Lower leg skin (tissue), 4 donors: ENCODE measurements at places on chromosomes 12 and 14.

DNA sequence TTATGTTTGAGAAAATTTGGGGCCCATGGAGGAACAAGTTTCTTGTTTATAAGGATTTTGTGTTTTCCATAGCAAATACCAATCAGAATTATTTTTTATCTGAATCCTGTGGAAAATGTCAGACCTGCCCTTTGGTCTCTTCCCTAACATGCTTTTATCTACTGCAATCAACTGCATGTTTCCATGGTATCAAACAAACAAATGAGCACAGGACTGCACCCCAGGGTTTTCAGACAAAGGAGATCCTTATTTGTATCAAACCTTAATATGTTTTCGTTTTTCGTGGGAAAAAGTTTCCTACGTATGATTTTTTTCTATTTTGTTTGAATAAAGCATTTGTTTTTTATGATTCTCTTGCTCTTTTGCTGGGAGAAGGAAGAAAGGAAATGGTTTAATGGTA is 91.1 kb downstream of the GPR135 start:
- no peak for DNase-seq

GRCh38 chr12:31582155-31582554 is 8.8 kb downstream of the DENND5B start:
- no peak for DNase-seq

DNA sequence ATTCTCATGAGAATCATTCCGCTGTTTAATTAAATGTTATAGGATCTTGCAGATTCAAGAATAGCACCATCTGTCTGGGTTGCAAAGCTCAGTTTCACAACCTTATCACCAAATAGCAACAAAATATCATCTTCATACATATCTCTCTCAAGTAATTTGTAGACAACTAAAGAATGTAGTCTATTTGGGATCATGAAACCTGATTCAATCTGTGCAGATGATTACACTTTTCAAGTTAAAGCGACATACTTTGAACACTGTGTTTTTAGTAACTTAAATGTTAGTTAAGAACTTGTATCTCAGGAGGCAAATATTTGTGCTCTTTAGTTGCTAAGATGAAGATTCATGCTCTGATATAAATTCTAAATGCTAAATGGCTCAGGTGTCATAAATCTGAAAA is 14.8 kb downstream of the MED13L start:
- DNase-seq, result no peak

GRCh38 chr12:122062832-122063693 is 15.5 kb upstream of the MLXIP start:
- no peak for DNase-seq

- no peak for DNase-seq
Measured at GRCh38 chr12:117171499-117172162, 18.6 kb downstream of the FBXO21 start.

- DNase-seq, result no peak
Measured at GRCh38 chr14:100725587-100726387, 905 bp upstream of the DLK1 start.

DNA sequence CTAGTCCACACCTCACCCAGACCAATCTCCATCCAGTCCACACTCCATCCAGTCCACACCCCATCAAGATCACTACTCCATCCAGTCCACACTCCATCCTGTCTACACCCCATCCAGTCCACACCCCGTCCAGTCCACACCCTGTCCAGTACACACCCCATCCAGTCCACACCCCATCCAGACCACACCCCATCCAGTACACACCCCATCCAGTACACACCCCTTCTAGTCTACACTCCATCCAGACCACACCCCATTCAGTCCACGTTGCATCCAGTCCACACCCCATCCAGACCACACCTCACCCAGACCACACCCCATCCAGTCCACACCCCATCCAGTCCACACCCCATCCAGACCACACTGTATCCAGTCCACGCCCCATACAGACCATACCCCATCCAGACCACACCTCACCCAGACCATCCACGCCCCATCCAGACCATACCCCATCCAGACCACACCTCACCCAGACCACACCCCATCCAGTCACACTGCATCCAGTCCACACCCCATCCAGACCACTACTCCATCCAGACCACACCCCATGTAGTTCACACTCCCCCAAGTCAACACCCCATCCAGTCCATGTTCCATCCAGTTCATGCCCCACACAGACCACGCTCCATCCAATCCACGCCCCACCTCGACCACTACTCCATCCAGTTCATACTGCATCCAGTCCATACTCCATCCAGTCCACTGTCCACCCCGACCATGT is 116.6 kb upstream of the RTL1 start:
- DNase-seq, result peak; percentile 23

GRCh38 chr12:68447797-68448260 is 115.7 kb upstream of the MDM1 start:
- no peak for DNase-seq

- no peak for DNase-seq
Measured at GRCh38 chr12:50589650-50590435, 85.1 kb downstream of the DIP2B start.

- DNase-seq, result no peak
Measured at GRCh38 chr12:14960548-14961465, 594 bp downstream of the ARHGDIB start.

DNA sequence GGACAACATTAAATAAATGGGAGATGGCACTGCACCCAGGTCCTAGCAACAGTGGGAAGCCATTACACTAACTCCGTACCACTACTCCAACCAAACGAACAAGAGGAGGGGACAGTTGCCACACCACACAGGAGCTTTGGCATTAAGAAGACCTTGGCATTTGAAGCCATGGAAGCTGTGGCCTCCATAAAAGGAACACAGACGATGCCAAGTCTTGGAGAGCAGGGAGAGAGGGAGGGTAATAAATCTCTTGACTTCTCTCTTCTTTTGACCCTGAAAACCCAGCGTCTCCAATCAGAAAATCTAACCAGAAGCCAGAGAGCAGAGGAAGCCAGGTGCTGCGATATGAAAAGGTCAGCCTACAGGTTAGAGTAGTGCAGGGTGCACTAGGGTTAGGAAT is 338.8 kb upstream of the TMEM132C start:
- no peak for DNase-seq

DNA sequence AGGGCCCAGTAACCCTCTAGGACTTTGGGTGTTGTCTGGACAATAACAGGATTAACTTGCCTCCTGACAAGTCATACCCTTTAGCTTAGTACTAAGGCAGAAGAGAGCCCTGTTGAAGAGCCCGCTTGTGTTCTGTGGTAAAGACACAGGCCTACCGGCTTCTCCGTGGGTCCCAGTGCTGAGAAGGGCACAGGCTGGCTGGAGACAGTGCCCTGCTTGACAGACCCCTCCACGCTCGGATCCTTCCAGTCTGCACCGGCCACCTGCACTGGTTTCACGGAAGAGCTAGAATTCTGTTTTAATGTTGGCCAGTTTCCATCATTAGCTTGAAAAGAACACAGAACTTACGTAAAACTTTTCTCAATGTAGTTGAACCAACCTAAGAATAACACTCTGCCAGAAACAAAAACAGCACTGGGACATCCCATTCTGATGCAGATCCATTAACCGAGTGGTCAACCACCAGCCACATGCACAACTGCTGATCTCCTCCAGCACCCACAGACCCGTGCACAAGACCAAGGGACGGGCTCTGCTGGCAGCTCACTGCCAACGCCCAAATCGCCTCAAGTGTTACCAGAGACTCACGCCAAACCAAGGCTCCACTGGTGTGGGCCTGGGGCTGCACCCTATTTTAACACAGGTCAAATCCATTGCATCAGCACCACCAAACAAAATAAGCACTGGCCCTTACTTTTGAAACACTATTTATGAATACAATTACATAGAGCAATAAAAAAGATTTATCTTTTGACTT is 27.1 kb downstream of the ZFYVE21 start:
- no peak for DNase-seq

GRCh38 chr12:19757317-19757877 is 318.1 kb downstream of the AEBP2 start:
- no peak for DNase-seq

GRCh38 chr14:99679543-99679942 is 4.6 kb upstream of the CYP46A1 start:
- DNase-seq, result no peak

DNA sequence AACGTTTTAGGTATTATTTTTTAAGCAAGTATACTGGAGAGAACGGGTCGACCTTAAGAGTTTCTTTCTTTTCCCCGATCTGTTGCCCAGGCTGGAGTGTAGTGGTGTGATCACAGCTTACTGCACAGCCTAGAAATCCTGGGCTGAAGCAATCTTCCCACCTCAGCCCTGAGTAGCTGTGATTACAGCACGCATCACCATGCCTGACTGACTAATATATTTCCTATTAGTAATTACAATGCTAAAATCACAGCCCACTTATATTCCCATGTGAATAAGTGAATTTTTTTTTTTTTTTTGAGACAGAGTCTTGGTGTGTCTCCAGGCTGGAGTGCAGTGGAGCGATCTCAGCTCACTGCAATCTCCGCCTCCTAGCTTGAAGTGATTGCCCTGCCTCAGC is 50.4 kb downstream of the DICER1 start:
- DNase-seq, result no peak

GRCh38 chr14:32545506-32546210 is 216.6 kb downstream of the AKAP6 start:
- DNase-seq, result no peak

DNA sequence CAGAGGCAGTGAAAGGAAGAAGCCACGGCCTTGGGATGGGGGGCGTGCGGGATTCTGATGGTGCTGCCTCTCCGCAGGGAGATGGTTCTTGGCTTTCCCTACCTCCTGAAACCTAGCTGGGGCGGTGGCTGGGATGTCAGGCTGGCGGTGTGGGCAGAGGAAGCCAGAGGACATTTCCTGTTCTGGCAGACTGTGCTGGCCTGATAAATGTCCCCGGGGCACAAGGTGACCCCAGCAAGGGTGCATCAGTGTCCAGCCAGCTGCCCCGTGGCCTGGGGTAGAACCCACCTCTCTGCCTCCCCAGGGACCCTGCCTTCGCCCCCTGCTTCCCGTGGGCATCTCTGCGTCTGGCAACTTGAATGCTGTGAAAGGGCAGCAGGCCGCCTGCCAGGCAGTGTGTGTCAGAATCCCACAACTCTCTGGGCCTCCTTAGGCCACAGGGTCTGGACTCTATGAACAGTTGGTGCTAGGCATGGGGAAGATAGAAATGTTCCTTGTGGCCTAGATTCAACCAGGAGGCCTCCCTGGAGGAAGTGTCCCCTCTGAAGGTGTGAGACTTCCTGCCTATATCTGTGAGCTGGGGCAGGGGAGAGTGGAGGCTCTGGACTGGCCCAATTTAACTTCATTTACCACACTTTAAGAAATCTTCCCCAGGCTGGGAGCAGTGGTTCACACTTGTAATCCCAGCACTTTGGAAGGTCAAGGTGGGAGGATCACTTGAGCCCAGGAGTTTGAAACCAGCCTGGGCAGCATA is 4.9 kb downstream of the SH2B3 start:
- DNase-seq, result no peak

- no peak for DNase-seq
Measured at GRCh38 chr12:14384783-14385638, 19.5 kb downstream of the ATF7IP start.

- no peak for DNase-seq
Measured at GRCh38 chr12:78600541-78600940, 264.0 kb upstream of the SYT1 start.

DNA sequence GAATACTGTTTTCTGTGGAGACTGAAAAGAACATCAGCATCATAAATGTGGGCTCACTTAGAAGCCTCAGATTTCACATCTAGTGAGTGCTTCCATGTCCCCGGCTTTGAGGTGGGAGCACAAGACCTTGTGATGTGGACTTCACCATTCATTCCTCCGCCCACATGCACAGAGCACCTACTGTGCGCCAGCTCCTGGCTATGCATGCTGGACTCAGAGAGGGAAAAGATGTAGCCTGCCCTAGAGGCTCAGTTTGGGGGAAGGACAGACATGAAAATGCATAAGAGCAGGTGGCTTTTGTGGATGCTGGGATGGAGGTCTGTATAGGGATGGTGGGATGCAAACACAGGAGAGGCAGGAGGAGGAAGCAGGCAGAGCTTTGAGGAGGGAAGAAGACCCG is 65.0 kb downstream of the SERPINA3 start:
- DNase-seq, result no peak

DNA sequence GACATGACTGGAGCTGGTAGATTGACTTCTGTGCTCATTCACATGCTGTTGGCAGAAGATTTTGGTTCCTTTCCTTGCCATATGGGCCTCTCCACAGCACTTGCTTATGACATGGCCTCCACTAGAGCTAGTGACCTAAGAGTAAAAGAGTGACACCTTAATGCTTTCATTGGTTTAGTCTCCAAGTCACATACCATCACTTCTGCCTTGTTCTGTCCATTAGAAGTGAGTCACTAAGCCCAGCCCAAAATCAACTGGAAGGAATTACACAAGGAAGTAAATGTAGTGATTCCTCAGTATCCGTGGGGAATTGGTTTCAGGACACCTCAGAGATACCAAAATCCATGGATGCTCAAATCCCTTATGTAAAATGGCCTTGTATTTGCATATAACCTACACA is 81.3 kb downstream of the PPHLN1 start:
- DNase-seq, result no peak

GRCh38 chr14:20417250-20418186 is 4.2 kb upstream of the TEP1 start:
- no peak for DNase-seq

DNA sequence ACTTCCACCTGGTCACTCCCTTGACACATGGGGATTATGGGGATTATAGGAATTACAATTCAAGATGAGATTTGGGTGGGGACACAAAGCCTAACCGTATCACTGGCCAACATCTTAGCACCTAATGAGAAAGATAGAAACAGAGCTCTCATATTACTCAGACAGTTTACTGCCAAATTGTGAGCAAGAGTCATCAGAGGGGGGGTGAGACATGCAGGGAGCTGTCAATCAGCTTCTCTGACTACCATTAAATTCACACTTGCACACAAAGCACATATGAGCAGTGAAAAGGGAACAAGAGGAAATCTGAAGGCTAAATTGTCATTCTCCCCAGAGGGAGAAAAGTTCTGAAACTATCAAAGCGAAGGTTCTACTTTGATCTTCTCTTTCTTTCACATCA is 78.1 kb upstream of the GRIN2B start:
- no peak for DNase-seq

DNA sequence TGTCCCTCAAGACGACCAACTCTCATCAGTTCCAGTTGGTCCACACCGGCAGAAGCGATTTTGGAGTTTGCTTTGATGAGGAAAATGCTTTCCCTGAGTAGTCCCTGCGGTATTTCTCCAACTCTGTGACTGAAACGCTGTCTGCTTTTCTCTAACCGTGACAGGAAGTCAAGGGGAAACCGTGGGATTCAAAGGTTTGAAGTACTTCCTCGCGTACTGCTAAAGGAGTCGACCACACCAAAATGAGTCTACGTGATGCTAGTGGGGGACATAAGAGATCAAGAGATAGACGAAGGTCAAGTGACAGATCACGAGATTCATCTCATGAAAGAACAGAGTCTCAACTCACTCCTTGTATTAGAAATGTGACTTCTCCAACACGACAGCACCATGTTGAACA is 28.6 kb downstream of the KRT76 start:
- DNase-seq, result no peak

- no peak for DNase-seq
Measured at GRCh38 chr12:119373001-119373400, 38.5 kb downstream of the CCDC60 start.

GRCh38 chr12:115413626-115414025 is 729.7 kb upstream of the TBX3 start:
- DNase-seq, result no peak
